Activated CD4-positive, alpha-beta T cell treated with anti-CD3 and anti-CD28 coated beads, Interleukin-2, amount 10 ng/mL, durations not matched to agents 24 days and 14 days (primary cell): ENCODE measurements at places on chromosomes 12 and 14. TPM values are rescaled to one million over a fixed set of nuclear protein-coding genes. Genes with fewer than 3 reads are reported as not detected.

DNA sequence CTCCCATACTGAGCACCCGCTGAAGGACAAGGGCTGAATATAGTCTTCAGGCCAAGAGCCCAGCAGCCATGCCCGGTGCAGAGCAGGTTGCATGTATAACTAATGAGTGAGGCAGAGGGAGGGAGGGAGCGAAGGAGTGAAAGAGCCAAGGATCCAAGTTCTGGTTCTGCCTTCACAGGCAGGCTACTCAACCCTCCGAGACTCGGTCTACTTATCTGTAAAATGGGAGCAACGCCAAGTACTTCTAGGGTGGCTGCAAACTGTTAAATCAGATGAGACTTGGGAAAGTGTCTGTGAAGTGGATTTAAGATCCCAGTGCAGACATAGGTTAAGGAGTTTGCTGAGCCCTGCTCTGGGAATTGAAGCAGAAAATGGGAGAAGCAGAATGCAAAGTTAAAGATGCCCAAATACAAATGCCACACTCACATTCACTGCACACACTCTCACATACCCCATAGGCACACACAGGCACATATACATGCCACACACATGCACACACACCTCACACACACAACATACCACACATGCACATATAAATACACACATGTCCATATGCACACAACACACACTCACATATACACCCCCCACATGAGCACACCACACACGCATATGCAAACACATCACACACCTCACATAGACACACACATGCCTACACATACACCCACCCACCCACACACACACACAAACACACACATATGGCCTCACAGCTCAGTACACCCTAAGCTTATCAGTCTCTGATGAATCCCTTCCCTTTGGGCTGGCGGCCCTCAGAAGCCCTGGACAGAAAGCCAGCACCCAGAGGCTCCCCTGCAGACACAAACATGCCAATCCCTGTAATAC is 76.7 kb downstream of the PITPNM2 start:
- DNase-seq, result no peak

Gene CLEC2A
- not detected in 2 replicates for total RNA-seq

DNA sequence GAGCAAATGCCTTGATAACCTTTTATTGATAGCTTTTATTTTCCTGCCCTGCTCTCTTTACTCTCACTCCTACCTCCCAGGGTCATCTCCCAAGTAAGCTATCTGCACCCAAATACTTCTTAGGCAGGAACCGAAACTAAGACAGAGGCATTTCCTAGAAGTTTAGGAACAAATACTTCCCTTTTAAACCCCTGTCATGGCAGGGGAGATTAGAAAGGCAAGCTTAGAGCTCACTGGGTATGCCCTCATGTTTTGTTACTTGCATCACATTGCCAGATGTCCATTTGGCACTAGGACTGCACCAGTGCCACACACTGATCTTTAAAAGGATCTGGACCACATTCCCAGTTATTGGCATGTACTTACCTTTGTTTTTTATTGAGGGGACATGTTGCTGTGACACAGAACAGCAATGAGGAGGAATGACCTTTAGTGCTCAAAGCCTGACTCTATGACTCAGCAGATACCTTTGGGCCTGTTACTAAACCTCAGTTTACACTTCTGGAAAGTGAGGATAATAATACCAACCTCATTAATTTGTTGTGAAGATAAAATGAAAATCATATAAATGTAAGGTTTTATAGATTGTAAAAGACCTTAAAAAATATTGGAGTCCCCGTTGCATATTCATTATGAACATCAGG is 40.9 kb upstream of the MBIP start:
- DNase-seq, result no peak

GRCh38 chr14:102320033-102320660 is 601 bp downstream of the ZNF839 start:
- peak; percentile 80 for DNase-seq

DNA sequence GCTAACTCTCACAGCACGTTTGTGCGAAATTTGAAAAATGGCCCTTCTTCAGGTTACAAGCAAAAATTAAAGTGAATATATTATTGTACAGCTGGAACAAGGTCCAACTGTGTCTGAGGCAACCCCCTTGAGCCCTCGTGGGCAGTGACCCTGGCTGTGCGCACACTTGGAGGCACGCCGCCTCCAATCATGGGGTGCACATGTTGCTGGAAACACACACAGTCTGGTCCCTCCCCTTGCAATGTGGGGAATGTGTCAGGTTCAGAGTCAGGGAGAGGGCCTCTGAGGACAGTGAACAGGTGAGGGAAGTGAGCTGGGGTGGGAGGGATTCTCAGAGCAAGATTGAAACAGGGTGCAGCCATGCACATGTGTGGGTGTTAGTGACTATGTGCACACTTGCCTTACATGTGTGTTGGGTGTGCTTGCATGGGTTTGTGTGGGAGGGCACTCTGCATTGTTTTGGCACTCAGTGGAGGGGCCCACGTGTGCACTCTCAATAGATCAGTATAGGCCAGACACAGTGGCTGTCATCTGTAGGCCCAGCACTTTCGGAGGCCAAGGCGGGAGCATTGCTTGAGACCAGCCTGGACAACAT is 9.6 kb downstream of the TSPAN9 start:
- DNase-seq, result no peak

GRCh38 chr12:20446836-20447235 is 78.5 kb downstream of the PDE3A start:
- DNase-seq, result no peak

DNA sequence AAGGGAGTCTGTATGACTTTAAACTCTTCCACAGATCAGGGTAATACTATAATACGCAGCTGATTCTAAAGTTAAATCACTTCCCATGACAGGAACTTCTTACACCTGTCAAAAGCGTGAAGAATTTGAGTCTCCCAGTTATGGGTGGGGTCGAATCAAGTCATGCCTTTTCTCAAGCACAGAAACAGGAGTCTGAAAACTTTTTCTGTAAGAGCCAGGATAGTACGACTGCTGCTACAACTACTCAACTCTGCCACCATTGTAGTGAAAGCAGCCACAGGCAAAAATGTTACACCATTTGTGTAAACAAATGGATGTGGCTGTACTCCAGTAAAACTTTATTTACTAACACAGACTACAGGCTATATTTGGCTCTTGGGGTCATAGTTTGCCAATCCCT is 90.3 kb downstream of the DUSP6 start:
- DNase-seq, result no peak

DNA sequence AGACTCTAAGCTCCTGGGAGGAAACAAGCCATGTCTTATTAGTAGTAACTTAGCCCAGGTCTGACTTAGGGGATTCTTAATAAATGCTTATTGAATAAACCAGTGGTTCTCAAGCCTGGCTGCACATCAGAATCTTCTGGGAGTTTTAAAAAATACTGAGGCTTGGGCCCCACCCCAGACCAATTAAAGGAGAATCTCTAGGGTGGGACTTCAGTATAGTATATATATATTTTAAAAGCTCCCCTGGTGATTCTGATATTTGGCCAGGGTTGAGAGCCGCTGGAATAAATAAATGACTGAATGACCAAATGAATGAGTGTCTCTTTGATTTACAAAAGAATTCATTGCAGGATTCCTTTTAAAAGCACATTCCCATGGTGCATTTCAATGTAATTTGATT is 151.5 kb upstream of the GSC start:
- DNase-seq, result no peak

DNA sequence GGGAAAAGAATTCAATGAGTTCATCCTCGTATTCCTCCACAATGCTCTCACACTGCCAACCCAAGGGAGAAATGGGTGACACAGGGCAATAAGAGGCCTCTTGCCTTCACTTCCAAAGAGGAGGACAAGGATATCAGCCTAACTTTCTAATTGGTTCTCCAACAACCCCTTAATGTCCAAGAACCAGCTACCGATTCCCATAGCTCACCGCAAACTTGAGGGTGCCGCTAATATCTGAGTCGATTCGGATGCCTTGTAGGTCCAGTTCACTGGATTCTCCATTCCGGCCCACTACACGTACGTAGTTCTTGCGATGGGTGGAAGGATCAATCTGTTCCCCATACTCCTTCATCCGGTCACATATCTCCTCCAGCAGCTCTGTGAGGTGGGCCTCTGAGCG is 4.8 kb downstream of the CNPY2 start:
- no peak for DNase-seq

GRCh38 chr12:130752692-130753230 is 36.7 kb upstream of the RIMBP2 start:
- DNase-seq, result no peak

- no peak for DNase-seq
These were observed 50.9 kb downstream of the BTG1 start for GRCh38 chr12:92094751-92095161.

GRCh38 chr12:26125400-26126339 is 833 bp upstream of the BHLHE41 start:
- DNase-seq, result peak; percentile 74

GRCh38 chr14:77869340-77869739 is 69.4 kb downstream of the ADCK1 start:
- no peak for DNase-seq

- DNase-seq, result no peak
These were observed 198.6 kb upstream of the NOS1 start for GRCh38 chr12:117559978-117560377.

Gene NKX2-8
- total RNA-seq, result not detected in 2 replicates

Gene SLCO1C1
- not detected in 2 replicates for total RNA-seq

DNA sequence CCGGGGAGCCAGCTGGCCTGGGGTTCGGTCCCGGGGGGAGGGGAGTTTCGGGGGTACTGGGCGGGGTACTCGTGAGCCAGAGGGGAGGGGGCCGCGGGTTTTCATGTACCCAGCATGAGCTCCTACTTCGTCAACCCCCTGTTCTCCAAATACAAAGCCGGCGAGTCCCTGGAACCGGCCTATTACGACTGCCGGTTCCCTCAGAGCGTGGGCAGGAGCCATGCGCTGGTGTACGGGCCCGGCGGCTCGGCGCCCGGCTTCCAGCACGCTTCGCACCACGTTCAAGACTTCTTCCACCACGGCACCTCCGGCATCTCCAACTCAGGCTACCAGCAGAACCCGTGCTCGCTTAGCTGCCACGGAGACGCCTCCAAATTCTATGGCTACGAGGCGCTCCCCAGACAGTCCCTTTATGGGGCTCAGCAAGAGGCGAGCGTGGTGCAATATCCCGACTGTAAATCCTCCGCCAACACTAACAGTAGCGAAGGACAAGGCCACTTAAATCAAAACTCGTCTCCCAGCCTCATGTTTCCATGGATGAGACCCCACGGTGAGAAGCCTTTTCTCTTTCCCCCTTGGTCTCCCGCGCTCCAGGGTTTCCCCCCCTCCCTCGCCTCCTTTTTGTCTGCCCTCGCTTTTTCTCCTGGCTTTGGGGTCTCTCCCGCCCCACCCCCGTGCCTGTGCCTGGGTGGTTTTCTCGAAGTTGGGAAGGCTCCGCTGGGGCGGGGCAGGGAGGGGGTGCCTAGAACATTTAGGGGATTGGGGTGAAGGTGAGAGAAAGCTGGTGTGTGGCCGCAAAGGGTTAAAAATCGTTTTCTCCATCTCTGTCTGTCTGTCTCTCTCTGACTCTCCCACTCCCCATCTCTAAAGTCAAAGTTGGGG is 627 bp downstream of the HOXC8 start:
- DNase-seq, result peak; percentile 74
